ENCODE measurements at places on chromosomes 5 and 9.

DNA sequence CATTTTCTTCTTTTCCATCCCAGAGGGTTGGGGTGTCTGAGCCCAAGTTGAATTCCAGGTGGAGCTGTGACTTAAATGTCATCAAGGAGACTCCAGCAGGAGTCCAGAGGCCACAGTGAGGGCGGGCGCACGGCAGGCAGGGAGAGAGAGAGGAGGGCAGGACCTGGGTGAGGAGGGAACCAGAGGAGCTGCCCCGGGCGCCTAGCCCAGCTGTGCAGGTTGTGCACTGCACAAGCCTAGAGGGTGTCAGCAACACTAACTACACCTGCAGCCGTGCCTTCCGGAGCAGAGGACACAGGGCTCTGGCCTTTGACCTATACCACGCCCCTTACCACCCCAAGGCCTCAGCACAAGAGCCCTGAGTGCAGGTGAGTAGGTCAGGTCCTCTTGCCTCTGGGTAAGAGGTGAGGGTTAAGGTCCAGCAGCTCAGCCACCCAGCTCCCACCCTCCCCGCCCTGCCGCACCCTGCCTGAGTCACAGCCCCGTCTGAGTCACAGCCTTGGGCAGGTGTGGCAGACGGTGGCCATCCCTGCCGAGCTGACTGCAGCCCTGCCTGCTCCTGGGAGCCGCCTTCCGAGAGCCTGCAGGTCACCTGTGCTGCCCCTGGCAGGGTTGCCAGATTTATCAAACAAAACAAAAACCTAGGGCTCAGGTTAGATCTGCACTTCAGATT is 6.4 kb upstream of the AGPAT2 start:
- DNase-seq: no peak

- no peak for DNase-seq
These were observed 28.7 kb downstream of the XPA start for GRCh38 chr9:97668485-97668884.

DNA sequence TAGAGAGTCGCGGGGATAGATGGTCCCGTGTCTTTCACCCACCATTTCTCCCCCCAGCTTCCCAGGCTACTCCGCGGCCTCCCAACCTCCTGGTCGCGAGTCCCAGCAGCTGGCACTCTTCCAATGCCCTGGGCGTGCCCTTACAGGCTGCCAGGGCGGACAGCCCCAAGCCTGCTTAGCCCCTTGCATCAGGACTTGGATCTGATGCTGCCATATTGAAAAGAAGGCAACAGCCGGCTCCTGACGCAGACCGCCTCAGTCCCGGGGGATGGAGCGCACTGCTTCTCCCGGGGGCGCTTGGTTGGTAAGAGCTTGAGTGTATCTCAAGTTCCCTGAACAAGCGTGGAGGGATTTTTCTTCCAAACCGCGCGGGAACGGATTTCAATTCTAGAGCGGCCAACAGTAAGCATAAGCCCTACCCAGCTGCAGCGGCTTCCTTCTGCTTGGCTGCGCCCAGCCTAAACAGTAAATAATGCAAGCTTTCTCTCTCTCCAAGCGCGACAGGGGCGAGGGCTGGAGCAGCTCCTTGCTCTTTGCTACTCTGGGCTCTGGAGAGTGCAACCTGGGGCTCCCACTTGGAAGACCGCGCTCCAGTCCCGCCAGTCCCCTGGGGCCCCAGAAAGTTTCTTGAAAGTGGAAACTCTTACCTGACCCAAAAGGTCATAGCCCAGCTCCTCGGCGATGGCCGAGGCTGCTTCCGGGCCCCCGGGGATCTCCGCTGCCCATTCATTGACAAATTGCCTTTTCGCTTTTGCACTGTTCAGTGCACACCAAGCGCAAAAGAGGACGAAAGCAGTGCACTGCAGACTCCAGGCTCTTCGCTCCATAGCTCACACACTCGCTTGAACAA is 607 bp downstream of the PCSK1 start:
- peak; percentile 64 for DNase-seq

- DNase-seq: peak; percentile 19
These were observed 12.0 kb downstream of the INIP start for GRCh38 chr9:112705768-112706427.

DNA sequence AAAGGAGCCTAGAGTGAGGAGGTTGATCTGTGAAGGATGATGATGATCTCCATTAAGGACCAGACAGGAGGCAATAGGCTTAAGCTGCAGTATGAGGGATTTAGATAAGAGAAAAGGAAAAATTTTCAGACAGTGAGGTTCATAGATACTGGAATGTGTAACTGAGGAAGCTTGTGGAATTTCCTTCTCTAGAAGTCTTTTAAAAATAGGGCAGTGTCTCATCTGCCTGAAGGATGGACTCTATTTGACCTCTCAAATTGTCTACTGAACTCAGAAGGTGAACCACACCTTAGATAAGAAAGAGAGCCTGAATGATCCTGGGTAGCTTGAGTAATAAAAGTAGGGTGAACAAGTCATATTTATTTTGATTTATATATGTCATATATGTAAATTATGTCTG is 148.2 kb upstream of the CDKN2B start:
- no peak for DNase-seq

DNA sequence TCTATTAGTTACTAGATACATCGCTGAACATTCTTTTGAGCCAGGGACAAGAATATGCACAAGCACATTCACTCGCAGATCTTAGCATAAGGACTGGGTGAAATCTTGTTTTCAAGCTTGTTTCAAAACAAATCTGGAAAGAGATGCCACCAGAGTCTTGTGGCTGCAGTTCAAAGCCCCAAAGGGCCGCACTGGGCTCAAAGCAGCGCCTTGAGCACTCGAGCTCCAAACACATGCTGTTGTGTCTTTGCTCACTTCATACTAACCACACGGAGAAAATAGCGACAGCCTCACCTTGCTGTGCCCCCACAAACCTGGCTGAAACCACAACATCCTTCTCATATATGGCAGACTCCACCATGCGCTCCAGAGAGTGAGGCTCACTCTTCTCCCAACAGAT is 34.2 kb upstream of the IL7R start:
- DNase-seq: no peak

DNA sequence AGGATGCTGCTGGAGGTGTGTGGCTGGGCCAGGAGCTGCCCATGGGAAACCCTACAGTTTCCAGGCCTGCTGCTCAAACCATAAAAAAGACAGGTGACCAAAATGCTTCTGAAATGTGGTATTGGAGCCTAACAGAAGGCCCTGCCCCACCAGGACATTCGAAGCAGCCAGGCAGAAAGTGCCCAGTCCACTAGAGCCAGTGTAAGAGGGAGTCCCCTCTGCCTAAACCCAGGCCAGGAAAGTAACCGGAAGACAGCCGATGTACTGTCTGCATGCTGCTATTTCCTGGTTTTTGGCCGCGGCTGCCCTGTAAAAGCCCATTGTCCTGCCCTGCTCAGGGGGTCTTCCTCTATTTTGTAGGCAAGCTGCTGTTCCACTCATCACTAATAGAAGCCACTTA is 150.7 kb upstream of the IRX2 start:
- no peak for DNase-seq

- no peak for DNase-seq
These were observed 81.4 kb downstream of the GABBR2 start for GRCh38 chr9:98627296-98627695.

DNA sequence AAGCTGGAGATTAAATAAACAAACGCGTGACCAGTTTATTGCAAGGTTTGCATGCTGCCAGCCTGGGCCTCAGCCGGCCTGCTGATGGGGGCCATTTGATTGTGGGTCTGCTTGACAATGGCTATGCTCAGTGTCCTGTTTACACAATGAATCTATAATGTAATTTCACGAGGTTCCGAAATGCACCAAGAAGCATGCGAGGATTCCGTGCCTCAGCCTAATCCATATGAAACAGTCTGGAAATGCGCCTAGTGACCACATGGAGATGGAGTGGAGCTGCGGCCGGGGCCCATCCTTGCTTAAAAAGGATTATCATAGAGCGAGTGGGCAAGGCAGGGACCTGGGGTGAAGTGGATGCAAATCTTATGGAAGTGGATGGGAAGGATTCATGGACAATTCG is 382.4 kb downstream of the CDK5RAP2 start:
- DNase-seq: no peak

GRCh38 chr9:114285166-114285867 is 37.6 kb upstream of the ORM1 start:
- DNase-seq: no peak

- no peak for DNase-seq
These were observed 638.0 kb downstream of the IRX1 start for GRCh38 chr5:4233671-4234070.

GRCh38 chr9:135662758-135663450 is at the start of gene LCN9:
LCN9 (plus strand) TSS chr9:135663309; CDS start chr9:135663322, 13 bp downstream.
- DNase-seq: no peak

DNA sequence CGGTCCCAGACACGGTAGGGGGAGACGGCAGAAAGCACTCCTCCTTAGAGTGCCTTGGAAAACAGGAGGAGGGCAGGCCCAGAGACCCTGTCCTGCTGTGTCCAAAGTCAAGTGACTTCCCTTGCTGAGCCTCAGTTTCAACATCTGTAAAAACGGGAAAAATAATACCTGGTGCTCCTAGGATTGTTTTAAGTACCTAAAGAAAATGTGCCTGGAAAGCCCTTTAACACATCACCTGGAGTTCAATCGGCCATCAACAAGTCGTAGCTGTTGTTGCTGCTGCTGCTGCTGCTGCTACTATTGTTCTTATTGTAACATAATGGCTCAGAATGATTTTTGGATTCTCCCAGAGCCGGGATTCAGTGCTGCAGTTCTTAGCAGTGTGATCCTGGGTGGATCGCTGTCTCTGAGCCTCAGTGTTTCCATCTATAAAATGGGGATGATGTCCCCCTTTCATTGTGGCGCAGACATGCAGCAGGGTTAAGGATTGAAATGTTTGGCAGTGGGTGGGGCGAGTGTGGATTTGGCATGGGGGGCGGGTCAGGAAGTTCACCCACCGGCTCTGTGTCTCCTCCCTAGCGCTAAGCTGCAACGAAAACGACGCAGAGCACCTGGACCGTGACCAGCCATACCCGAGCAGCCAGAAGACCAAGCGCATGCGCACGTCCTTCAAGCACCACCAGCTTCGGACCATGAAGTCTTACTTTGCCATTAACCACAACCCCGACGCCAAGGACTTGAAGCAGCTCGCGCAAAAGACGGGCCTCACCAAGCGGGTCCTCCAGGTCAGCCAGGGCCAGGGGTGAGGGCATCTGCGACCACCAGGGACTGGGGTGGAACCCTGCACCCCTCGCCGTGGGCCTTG is 9.2 kb downstream of the LHX2 start:
- DNase-seq: no peak

- DNase-seq: peak; percentile 29
These were observed 94.2 kb downstream of the PPIC start for GRCh38 chr5:122942164-122942914.

DNA sequence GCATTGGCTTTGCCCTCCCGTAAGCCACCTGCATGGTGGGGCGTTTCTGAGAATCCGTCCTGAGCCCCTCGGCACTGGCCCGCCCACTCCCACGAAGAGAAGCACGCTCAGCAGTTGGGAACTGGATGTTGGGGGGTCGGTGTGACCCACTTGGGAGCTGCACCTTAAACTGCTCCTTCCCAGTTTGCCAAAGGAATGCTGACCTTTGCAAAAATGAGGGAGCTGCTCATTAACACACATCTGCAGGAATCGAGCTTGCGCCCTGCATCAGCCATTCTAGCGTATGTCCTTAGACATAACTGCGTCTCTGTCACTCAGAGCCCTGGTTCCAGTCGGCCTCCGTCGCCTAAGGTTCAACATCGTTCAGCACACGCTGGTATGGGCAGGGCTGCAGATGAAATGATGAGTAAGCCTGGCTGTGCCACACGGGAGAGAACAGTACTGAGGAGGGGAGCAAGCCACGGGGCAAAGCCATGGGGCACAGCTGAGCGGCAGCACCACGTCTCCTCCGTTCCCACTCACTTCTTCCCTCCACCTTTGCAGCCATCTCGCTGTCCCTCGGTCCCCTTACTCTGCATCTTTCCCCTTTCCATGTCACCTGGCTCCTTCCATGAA is 28.8 kb upstream of the NCS1 start:
- no peak for DNase-seq

DNA sequence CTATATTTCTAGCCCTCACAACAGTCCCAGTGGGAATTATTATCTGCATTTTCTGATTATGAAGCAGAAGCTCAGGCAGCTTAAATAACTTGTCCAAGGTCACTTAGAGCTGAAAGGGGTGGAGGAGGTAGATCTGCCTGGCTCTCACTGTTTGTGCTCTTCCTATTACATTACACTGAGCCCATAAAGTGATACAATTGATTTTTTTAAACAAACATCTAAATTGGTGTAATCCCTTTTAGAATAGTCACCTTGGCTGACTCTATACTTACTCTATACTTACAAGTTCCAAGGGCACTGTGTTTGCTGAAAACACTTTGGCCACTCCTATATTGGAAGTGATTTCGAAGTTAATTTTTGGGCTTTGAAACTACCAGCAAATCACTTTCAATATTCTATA is 144.7 kb downstream of the APBA1 start:
- DNase-seq: no peak

- no peak for DNase-seq
These were observed 37.8 kb downstream of the WDR36 start for GRCh38 chr5:111129938-111130337.

DNA sequence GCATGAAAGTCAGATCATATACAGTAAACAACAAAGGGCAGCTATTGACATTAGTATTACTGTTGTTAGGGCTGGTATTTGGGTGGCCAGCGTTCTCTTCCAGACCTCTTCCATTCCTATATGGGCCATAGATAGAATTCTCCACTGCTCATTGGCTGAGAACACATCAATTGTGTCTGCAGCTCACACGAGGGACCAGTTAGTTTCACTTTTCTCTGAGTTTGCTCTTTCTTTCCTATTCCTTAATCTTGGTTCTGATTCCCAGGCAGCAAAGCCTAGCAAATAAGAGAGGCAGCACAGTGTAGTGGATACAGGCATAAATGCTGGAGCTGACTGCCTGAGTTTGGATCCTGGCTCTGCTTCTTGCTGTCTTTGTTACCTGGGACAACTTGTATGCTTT is 476.4 kb downstream of the SPOCK1 start:
- no peak for DNase-seq

DNA sequence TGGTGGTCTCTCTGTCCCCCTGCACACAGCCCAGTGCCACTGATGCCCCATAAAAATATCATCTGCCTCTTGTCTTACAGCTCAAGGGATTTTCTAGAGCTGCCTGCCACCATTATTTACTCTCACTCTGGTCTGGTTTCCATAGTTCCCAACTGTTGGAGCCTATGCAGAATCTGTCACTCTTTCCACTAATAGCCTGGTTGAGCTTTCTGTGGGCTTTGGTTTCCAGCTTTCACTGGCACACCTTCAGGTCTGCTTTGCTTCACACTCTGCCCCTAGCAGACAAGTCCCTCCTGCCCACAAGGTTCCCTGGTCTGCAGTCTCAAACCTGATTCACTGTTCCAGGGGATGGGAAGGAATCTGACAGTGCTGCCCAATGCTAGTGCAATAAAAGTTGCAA is 103.0 kb upstream of the FTMT start:
- DNase-seq: no peak

DNA sequence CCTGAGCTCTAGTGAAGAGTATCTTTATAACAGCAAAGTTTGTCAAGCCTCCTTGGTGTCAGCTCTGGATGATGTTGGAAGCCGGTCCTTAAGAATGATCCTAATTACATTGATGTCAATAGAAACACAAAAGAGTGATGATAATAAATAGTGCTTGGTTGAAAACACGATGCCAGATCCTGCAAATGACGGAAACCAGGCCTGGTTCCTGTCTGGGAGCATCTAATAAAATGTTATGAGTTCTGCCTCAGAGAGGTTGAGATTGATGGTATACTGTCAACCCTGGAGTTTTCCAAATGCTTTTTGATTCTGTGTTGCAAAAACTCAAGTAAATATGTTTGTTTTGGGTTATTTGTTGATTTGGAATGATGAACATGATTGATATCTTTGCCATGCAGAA is 23.3 kb downstream of the HMHB1 start:
- no peak for DNase-seq
